ENCODE measurements at places on chromosomes 5 and 9. TPM values are rescaled to one million over a fixed set of nuclear protein-coding genes. Genes with fewer than 3 reads are reported as not detected.
A peak's percentile ranks its signal among the peaks of the same experiment; 100 is the strongest.

ALDH1A1 gene
- total RNA-seq = 3.0 TPM

NR6A1 gene
- total RNA-seq = 19.8 TPM

DNA sequence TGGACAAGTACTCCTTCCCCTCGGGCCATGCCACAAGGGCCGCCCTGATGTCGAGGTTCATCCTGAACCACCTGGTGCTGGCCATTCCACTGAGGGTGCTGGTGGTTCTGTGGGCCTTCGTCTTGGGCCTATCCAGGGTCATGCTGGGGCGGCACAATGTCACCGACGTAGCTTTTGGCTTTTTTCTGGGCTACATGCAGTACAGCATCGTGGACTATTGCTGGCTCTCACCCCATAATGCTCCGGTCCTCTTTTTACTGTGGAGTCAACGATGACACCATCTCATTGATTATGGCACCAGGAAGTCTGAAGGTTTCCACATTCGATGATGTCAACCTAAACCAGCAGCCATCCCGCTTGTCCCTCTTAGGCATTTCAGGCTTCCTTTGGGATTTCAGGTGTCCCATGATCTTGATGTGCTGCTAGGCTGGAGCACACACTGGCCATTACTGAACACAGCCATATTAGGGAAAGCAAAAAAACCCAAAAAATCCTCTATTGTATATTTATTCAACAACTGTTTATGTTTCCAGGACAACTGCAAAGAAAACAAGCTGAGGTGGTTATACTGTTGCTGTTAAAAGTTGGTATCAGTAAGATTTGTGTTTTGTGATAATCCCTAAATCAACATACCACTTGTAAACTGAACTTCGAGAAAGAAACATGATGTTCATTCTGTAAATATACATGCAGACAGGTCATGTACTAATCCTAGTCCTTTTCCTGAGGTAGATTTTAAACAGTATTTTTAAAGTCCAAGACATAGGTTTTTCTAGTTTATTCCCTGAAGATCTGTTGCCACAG lies 1.1 kb downstream of the PLPP6 start:
- H3K36me3 ChIP-seq = no peaks in the 10 kb centered on the region
- DNase-seq = no peak
- H3K4me3 ChIP-seq = peak overlapping the region; percentile 87
- H3K27me3 ChIP-seq = peaks cover 7% of the 10 kb centered on the region
- H3K27ac ChIP-seq = no peak overlapping the region

DNA sequence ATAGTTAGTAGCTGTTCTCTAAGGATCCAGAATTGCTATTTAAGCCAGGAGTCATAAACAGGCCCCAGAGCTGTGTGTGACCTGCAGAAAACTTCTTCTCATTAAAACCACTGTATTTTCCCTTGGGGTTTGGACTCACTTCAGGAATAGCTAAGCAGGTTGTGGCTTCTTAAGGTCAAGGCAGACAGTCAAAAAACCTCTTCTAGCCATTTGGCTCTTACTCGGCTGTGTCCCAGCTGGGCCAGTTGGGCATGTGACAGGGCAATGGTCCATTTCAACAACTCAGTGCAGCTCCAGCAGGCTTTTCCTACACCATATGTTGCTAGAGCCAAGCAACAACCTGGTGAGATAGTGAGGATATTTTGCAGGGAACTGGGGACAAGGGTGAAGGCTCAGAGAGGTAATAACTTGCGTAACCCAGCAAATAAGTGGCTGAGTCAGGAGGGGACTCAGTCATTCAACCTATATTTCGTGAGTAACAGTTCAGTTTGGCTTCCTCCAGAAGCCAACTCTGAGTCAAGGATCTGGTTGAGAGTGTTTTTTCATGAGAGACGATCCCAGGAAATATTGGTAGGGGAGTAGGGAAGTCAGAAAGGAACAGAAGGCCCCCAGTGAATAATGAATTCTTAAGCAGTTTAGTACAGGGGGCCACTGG lies 115.4 kb upstream of the PPP2R2B start:
- no peak for DNase-seq
- no peaks in the 10 kb centered on the region for H3K4me1 ChIP-seq
- H3K36me3 ChIP-seq = no peaks in the 10 kb centered on the region
- no peak overlapping the region for H3K27ac ChIP-seq
- H3K27me3 ChIP-seq = no peaks in the 10 kb centered on the region

TMC1 gene
- not detected for total RNA-seq

DNA sequence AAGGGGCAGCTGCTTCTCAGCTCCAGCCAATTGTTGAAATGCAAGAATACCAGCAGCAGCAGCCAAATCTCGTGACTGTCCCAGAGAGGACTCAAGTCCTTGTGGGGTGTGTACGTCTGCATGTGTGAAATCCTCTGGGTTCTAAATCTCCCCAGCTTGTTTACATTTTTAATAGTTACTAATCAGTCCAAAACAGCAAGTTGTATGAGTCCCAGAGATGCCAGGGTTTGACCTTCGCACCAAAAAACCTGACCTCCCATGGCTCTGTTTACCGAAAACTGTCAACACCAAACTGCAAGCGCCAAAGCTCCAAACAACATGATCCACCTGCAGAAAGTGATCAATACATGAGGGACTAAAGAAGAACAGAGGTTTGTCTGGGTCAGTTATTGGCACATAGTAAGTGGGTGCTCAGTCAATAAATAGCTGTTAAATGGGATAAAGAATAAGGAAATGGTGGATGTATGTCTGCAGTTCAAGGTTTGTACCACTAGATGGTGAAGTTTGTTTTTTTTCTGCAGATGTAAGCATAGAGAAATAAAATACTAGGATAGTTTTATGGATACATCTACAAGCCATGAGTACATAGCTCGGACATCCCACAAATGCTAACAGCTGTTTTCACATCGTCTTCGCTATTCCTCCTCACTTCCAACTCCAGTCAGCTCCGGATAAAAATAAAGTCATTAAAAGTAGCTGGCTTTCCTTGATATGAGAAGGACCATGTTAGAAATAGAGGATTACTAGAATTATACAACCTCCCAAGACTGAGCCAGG lies 85.3 kb upstream of the ADRB2 start:
- no peaks in the 10 kb centered on the region for H3K27me3 ChIP-seq
- H3K27ac ChIP-seq = no peak overlapping the region
- peak; percentile 76 for DNase-seq
- peaks cover 33% of the 10 kb centered on the region for H3K4me1 ChIP-seq

TOR1B gene
- total RNA-seq = 18.0 TPM

MYMK gene
- not detected for total RNA-seq

GRCh38 chr5:65961633-65962032 lies 35.3 kb downstream of the ERBIN start:
- peak; percentile 39 for DNase-seq
- H3K27ac ChIP-seq = no peak overlapping the region
- no peak overlapping the region for H3K4me3 ChIP-seq
- no peaks in the 10 kb centered on the region for H3K36me3 ChIP-seq

DNA sequence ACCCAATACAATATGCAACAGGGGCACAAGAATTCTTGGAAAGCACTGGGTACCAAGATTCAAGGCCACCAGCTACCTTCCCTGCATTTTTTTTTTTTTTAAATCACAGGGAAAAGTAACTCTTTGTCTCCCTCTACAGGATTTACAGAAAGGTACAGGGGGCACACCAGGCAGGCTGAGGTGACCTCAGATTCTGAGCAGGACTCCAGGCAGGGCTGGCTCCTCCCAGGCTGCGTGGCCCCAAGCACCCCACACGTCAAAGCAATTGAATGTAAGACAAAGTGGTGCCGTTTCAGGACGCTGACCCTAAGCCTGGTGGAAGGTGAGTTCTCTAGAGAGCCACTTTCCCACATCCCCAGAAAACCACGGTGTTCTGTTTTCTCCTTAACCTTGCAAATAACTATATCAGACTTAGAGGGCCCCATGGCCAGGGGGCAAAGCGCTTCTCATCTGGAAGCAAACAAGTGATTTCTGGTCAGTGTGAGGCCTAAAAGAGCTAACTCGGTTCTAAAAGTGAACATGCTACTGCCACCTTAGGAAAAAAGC lies 222.6 kb downstream of the ROR2 start:
- no peak overlapping the region for H3K27ac ChIP-seq
- H3K27me3 ChIP-seq = no peaks in the 10 kb centered on the region
- H3K4me3 ChIP-seq = no peak overlapping the region
- H3K4me1 ChIP-seq = no peaks in the 10 kb centered on the region
- peak; percentile 78 for DNase-seq

UHRF2 gene
- 25.5 TPM for total RNA-seq

- H3K4me1 ChIP-seq = no peaks in the 10 kb centered on the region
- no peak overlapping the region for H3K4me3 ChIP-seq
- DNase-seq = no peak
- no peak overlapping the region for H3K27ac ChIP-seq
- H3K36me3 ChIP-seq = peaks cover 33% of the 10 kb centered on the region
Measured at GRCh38 chr5:132591145-132591544, 34.4 kb downstream of the RAD50 start.

DNA sequence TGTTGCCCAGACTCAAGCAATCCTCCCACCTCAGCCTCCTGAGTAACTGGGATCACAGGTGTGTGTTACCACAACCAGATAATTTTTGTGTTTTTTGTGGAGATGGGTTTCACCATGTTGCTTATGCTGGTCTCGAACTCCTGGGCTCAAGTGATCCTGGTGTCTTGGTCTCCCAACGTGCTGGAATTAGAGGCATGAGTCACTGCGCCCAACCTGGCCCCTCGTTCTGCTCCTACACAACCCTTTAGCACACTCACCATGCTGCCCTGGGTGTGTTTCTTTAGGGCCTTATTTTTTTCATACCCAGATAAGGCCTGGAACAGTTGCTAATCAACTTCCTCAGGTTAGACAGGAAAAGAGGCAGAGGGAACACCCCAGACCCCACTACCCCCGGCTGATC lies 2.6 kb downstream of the PDZD2 start:
- no peak for DNase-seq
- H3K36me3 ChIP-seq = no peaks in the 10 kb centered on the region
- no peak overlapping the region for H3K4me3 ChIP-seq
- H3K27ac ChIP-seq = no peak overlapping the region
- H3K27me3 ChIP-seq = peaks cover 17% of the 10 kb centered on the region

GRCh38 chr5:31232273-31232888 lies 38.9 kb downstream of the CDH6 start:
- no peaks in the 10 kb centered on the region for H3K36me3 ChIP-seq
- no peak overlapping the region for H3K27ac ChIP-seq
- H3K27me3 ChIP-seq = no peaks in the 10 kb centered on the region
- peak; percentile 79 for DNase-seq

DNA sequence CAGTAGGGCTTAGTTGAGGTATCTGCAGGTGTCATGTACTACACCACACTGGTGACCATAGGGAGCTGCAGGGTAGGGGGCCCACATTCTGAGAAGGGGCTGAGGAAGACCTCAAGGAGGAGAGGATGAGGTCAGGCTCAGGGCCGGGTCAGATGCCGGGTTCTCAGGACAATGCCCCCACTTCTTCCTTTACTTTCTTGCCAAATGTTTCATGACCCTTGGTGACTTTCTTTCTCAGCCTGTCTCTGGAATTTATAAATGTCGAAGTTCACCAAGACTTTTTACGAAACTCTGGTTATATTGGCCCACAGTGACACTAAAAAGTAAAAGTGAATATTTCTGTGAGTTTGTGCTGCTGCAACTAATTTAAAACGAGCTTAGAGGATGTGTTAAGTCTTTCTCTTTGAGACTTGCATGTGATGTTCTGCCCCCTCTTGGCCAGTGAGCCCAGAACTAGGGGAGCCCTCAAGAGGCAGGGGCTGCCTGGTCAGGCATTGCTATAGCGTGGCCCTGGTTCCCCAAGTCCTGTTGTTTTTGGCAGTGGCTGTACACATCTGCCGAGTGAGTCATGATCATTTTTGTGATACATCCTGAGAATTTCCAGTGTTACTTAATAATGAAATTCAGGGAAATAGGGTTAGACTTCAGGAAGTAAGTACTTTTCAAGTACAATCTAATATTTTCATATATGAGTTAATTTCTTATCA lies 11.2 kb downstream of the ACO1 start:
- no peaks in the 10 kb centered on the region for H3K27me3 ChIP-seq
- peak; percentile 95 for DNase-seq

GABRA6 gene
- not detected for total RNA-seq

DNA sequence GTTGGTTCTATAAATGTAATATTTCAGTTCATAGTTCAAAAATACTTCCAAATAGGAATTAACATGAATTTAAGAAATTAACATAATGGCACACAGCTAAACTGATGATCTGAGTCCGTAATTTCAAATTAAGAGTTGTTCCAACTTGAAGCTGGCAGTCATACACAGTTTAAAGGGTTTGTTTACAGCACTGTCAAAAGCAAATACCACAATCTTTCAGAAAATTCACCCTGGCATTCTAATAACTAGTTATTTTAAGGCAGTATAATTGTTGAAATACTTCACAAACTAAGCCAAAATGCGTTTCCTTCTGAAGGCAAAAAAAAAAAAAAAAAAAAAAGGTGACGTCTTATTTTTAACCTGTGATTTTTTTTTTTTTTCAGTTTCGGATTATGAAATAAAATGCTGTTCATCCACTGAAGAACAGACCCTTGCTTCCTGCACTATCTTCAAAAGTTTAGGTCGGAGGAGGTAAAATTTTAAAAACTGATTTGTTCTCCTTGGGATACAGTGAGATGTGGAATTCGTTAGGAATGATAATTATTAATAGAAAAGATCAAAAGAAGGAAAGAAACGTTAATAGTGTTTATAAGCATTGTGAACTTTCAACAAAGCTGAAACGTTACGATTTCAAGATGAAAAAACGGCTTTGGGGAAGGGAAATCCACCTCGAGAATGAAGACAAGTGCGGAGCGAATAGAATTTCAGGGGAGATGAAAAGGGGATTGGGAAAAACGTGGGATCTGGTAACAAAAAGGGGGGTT lies 850 bp downstream of the IL6ST start:
- no peaks in the 10 kb centered on the region for H3K27me3 ChIP-seq
- H3K4me1 ChIP-seq = peaks cover 32% of the 10 kb centered on the region
- no peak for DNase-seq
- H3K4me3 ChIP-seq = peak overlapping the region; percentile 49
- no peaks in the 10 kb centered on the region for H3K36me3 ChIP-seq

DNA sequence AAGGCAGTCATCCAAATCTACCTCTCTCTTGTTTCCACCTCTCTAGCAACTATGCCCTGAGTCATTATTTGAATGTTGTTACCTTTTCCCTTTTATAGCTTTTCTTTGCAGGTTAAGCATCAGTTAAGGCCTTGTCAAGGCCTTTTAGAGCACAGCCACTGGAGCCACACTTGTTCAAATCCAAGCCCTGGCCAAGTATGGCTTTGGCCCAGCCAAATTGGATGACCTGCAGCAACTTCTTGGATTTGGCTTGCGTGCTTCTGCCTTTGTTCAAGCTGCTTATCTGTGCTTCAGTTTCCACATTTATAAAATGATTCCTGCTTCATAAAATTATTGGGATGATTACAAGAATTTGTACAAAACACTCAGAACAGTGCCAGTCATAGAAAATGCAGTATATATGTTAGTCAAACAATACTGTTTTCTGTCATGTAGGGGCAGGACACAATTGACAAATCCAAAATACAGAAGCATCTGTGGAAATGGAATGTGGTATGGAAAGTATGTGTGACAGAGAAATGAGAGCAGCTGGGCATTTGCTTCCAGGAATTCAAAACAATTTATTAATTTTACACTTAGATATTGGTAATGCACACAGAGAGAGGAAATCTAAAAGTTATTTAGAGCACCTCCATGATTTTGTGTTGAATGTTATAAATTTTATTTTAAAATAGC lies 17.9 kb upstream of the RLN1 start:
- no peaks in the 10 kb centered on the region for H3K27me3 ChIP-seq
- H3K4me3 ChIP-seq = no peak overlapping the region
- H3K36me3 ChIP-seq = no peaks in the 10 kb centered on the region

GRCh38 chr9:133256686-133257091 lies 18.3 kb downstream of the ABO start:
- no peak for DNase-seq
- H3K4me3 ChIP-seq = no peak overlapping the region
- no peaks in the 10 kb centered on the region for H3K4me1 ChIP-seq
- no peaks in the 10 kb centered on the region for H3K36me3 ChIP-seq
